T-helper 1 cell (primary cell): ENCODE measurements at places on chromosomes 1 and 21.
A peak's percentile ranks its signal among the peaks of the same experiment; 100 is the strongest.

GRCh38 chr1:21910558-21911204 lies 26.4 kb downstream of the HSPG2 start:
- DNase-seq = no peak

- no peak for DNase-seq
These were observed 26.8 kb upstream of the KDM4A start for GRCh38 chr1:43622901-43623780.

- DNase-seq = no peak
These were observed 62.3 kb downstream of the ARHGEF10L start for GRCh38 chr1:17601643-17602382.

- no peak for DNase-seq
These were observed 653.6 kb upstream of the ADGRL4 start for GRCh38 chr1:79660129-79660528.

GRCh38 chr1:6171548-6172124 lies 8.5 kb downstream of the CHD5 start:
- no peak for DNase-seq

GRCh38 chr1:159935719-159936272 lies 9.6 kb downstream of the IGSF9 start:
- no peak for DNase-seq

DNA sequence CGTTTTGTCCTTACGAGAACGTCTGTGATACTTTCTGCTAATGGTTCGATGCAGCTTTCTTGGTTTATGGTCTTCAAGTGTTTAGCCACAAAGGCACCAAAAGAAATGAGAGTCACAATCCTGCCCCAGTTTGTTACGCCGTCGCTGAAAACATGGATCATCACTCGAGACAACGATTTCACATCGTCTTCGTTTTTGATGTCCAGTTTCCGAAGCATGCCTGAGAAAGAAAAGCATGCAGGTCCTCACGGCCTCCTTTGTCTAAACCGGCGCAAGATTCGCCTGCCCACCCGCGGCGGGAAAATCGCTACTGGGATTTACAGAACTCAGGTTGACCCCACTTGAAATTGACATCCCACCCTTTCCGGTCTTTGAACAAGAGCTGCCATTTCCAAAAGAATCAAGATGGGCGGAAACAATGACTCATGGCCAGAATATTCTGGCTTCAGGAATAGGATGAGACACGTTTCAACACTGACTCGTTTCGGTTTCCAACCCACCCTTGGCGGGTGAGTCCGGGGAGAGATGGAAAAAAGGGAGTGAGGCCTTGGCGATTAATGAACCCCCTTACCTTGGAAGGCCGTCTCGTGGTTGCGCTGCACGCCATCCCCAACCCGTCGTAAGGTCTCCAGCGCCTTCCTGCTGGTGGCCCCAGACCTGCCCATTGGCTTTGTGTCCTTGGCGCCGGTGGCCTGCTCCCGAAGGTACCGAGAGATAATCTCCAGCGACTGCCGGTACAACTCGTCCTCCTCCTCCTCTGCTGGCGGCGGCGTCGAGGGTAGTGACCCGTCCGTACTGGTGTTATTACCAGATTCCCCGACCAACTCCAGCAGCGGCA lies 919 bp downstream of the MCL1 start:
- DNase-seq = no peak

GRCh38 chr1:224816062-224816461 lies 113.4 kb upstream of the DNAH14 start:
- no peak for DNase-seq

- no peak for DNase-seq
These were observed 10.1 kb downstream of the KRTAP22-2 start for GRCh38 chr21:30580132-30580531.

DNA sequence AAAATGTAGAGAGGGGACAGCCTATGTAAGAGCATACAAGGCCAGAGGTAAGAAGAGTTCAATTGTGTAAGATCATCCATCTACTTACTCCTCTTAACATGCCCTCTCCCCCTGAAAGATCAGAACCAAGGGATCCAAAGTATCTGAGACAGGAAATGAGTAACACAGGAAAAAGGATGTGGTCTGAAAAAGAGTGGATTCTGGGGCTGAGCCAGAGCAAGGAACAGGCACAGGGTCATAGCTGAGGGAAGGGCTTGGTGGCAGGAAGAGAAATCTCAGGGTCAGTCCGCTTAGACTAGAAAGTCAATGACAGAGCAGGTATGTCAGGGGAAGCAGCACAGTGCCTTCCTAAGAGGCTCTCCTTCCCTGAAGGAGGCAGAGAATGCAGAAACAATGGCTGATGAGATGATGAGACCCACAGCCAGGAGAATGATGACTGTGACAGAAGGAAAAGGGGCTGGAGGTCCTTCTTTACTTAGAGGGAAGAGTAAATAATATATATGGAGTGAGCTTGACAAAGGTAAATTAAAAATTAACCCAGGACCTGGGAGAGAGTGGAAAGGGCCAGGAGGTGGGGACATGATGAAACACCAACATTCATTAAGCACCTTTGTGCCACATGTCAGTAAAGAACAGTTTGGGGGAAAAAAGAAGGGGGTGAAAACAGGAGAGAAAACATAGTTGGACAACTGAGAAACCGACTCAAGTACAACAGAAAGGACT lies 26.2 kb upstream of the A3GALT2 start:
- DNase-seq = no peak

DNA sequence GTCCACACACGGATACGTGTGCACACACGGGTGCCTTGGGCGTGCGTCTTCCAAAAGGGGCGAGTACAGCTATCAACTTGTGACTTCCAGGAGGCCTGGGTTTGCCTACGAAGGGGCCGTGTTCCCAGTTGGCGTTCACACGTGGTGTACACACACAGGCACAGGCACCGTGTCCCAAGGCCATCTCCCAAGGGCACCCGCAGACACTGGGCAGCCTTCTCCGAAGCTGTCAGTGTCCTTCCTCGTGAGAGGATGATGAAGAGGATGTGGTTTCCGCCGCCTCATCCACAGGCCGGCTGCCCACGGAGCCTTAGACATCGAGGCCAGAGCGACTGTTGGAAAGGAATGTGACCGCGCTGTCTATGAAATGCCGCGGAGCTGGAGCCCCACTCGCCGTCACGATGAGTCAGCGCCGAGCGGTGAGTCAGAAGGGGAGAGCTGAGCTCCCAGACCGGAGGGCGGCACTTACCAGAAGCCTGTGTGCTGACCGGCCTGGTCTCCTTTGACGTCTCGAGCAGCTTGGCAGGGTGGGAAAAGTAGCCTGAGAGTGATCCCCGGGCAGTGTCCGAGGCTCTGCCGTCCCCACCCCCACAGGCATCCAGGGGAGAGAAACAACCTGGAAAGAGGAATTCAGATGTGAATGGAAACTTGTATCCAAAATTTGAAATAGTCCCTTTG lies 141.4 kb upstream of the ARHGEF16 start:
- DNase-seq = peak; percentile 32

GRCh38 chr1:12314333-12314903 lies 84.6 kb downstream of the VPS13D start:
- DNase-seq = no peak

GRCh38 chr1:211939876-211940468 lies 95.4 kb downstream of the INTS7 start:
- DNase-seq = no peak

DNA sequence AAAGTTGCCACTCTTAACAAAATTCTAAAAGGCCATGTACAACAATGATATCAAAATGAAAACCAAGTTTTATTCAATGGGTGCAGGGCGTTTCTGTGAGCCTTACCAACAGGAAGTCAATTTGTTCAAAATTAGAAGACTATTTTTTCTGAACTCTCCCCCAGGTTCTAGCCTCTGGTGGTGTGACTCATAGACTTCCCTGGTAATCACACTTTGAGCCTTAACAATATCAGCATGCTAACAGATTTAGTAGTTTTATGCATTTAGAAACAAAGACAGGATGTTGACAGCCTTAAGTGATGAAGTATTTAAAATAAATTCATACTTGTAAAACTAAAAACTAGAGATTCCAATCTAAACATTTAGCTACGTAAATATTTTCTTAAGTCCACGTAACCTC lies 88.4 kb downstream of the LRRC8C start:
- DNase-seq = no peak

DNA sequence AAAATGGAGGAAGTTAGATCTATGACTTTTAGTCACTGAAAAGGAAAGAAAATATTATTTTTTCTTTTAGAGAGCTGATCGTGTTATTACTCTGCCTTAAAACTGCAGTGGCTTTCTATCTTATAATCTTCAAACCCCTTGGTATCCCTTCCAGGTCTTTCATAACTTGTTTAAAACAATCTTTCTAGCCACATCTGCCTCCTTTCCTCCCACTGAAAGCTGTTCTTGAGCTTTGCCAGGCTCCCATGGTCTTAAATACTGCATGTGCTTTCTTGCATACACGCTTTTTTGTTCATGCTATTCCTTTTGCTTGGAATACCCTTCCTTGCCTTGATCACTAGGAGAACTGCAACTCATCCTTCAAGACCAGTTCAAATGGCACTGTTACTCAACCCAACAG lies 65.9 kb upstream of the GADD45A start:
- DNase-seq = no peak

DNA sequence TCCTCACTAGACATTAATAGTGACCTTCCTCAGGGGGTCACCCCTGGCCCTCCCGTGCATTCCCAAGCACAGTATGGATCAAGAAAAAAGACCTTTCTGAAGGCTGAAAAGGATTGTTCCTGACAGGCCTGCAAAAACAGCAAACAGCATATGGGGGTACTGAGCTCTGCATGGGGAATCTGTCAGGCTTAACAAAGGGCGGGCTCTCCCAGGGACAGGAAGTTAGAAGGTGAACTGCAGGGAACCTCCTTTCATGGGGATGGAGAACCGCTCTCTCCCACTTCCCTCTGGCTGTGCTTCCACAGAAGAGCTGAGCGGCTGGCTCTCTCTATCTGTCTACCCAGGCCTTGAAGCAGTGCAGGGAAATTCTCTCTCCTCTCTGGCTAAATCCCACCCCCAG lies 91.7 kb downstream of the DTL start:
- DNase-seq = no peak
